Thyroid gland (tissue), 4 donors: ENCODE measurements at places on chromosomes 7 and 10. TPM values are rescaled to one million over a fixed set of nuclear protein-coding genes. Genes with fewer than 3 reads are reported as not detected.

DNA sequence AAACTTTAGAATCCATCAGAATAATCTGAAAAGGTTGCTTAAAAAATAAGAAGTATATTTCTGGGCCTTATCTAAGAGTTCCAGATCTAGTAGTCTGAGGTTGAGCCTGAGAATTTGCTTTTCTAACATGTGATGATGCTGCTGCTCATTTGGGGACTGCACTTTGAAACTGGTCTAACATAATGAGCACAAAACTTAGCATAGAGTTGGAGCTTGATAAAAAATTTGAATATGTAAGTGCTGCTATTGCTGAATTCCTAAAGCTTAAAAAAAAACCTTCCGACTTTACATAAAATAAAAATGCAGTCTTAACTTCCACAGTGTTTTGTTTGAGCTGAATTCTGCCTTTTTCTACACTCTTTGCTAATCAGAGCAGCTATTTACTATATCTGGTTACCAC, 48.8 kb downstream of the GLCCI1 start:
- no peak for DNase-seq
- no peaks in the 10 kb centered on the region for H3K36me3 ChIP-seq
- H3K27me3 ChIP-seq = no peaks in the 10 kb centered on the region
- H3K27ac ChIP-seq = no peak overlapping the region

DNA sequence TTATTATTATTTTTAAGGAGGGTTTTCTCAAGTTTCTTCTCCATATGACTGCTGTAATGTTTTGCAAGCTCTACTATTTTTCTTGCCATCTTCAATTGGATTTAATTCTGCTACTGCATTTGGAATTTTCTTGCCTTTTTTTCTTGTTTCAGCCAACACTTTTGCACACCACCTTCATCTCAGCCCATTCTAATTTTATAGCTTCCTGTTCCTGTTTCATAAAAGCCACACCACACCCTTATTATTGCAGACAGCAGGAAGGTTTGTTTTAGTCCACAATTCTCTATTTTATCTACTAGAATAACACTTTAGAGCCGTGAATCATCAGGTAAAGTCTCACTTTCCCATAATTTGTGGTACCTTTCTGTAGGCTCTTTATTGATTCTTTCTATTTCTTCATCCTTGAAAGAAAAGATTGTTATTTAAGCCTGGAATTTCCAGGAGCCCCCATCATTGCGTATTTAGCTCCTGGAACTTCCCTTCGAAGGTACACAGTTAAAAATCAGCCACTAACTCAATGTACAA, 209.3 kb upstream of the TBX20 start:
- no peaks in the 10 kb centered on the region for H3K27me3 ChIP-seq
- no peak overlapping the region for H3K27ac ChIP-seq
- no peak overlapping the region for H3K4me3 ChIP-seq
- H3K4me1 ChIP-seq = no peaks in the 10 kb centered on the region
- H3K36me3 ChIP-seq = no peaks in the 10 kb centered on the region

DNA sequence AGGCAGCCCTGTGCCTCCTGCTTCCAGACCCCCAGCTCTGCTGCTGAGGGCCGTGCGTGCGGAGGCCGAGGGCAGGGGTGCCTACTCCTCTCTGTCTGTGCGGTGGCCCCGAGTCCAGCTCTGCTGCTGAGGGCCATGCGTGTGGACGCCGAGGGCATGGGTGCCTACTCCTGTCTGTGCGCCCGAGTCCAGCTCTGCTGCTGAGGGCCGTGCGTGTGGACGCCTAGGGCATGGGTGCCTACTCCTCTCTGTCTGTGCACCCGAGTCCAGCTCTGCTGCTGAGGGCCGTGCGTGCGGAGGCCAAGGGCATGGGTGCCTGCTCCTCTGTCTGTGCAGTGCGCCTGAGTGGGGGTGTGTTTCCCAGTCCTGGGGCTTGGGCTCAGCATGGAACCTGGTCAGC, 142.7 kb downstream of the ZMYND11 start:
- H3K4me3 ChIP-seq = no peak overlapping the region
- H3K27ac ChIP-seq = no peak overlapping the region
- H3K27me3 ChIP-seq = no peaks in the 10 kb centered on the region
- no peak for DNase-seq
- no peaks in the 10 kb centered on the region for H3K4me1 ChIP-seq
- peaks cover 4% of the 10 kb centered on the region for H3K36me3 ChIP-seq

- H3K27ac ChIP-seq = no peak overlapping the region
- H3K27me3 ChIP-seq = no peaks in the 10 kb centered on the region
- no peaks in the 10 kb centered on the region for H3K4me1 ChIP-seq
- no peak for DNase-seq
- H3K4me3 ChIP-seq = no peak overlapping the region
These were observed 70.7 kb downstream of the CRPPA start for GRCh38 chr7:16350634-16351033.

DNA sequence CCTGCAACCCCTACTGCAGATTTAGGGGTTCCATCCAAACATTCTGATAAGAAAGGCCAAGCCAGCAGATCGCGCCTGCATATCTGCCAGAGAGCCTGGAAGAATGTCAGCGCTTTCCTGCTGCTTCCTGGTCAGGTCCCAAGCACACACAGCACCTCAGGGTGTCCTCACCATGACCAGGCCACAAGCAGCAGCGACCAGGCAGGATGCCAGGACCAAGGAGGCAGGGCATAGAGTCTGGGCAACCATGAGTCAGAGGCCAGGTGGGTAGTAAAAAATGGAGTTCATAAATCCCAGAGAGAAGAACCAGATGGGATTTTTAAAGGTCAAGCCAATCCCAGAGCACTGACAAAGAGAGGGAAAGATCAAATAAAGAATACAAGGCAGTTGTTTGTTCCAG, 5.5 kb upstream of the FAM131B start:
- H3K27ac ChIP-seq = no peak overlapping the region
- H3K36me3 ChIP-seq = no peaks in the 10 kb centered on the region
- no peaks in the 10 kb centered on the region for H3K4me1 ChIP-seq
- DNase-seq = no peak
- no peaks in the 10 kb centered on the region for H3K27me3 ChIP-seq

- H3K27me3 ChIP-seq = no peaks in the 10 kb centered on the region
- H3K4me1 ChIP-seq = no peaks in the 10 kb centered on the region
- H3K36me3 ChIP-seq = no peaks in the 10 kb centered on the region
- no peak overlapping the region for H3K4me3 ChIP-seq
- peak; percentile 9 for DNase-seq
These were observed 55.5 kb upstream of the SLC35G1 start for GRCh38 chr10:93838278-93838677.

DNA sequence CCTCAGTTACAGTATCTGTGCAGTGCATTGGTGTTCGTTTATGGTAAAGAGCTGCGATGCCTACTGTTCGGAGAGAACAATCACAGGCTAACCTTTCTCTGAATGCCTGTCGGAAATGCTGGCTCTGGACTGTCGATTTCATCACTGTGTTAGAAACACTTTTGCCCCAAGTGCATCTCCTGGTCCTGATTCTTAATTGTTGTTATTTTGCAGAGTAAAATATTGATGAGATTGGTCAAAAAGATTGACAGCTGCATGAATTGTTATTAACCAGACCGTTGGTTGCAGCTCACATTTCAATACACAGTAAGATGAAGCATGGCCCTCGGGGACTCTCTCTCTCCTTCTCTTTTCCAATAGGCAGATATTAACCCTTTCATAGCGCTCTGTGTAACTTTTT, 557.4 kb upstream of the ADARB2 start:
- H3K4me3 ChIP-seq = no peak overlapping the region
- no peaks in the 10 kb centered on the region for H3K36me3 ChIP-seq
- no peaks in the 10 kb centered on the region for H3K27me3 ChIP-seq
- no peak for DNase-seq
- no peak overlapping the region for H3K27ac ChIP-seq

GRCh38 chr7:26912338-26912737, 47.9 kb upstream of the SKAP2 start:
- no peaks in the 10 kb centered on the region for H3K4me1 ChIP-seq
- H3K27me3 ChIP-seq = no peaks in the 10 kb centered on the region
- no peak overlapping the region for H3K27ac ChIP-seq
- no peaks in the 10 kb centered on the region for H3K36me3 ChIP-seq
- DNase-seq = no peak
- no peak overlapping the region for H3K4me3 ChIP-seq

GRCh38 chr7:17535776-17536175, 237.3 kb downstream of the AHR start:
- no peaks in the 10 kb centered on the region for H3K36me3 ChIP-seq
- H3K27me3 ChIP-seq = no peaks in the 10 kb centered on the region
- no peak overlapping the region for H3K4me3 ChIP-seq
- no peak for DNase-seq

- H3K4me1 ChIP-seq = peaks cover 35% of the 10 kb centered on the region
- DNase-seq = peak; percentile 80
- H3K4me3 ChIP-seq = no peak overlapping the region
- peak overlapping the region; percentile 85 for H3K27ac ChIP-seq
- H3K36me3 ChIP-seq = no peaks in the 10 kb centered on the region
- H3K27me3 ChIP-seq = no peaks in the 10 kb centered on the region
These were observed 216.9 kb downstream of the GLI3 start for GRCh38 chr7:42020061-42020460.

GRCh38 chr10:50211670-50212069, 39.6 kb downstream of the ASAH2 start:
- no peak overlapping the region for H3K4me3 ChIP-seq
- H3K27ac ChIP-seq = no peak overlapping the region
- no peak for DNase-seq
- H3K27me3 ChIP-seq = no peaks in the 10 kb centered on the region

DNA sequence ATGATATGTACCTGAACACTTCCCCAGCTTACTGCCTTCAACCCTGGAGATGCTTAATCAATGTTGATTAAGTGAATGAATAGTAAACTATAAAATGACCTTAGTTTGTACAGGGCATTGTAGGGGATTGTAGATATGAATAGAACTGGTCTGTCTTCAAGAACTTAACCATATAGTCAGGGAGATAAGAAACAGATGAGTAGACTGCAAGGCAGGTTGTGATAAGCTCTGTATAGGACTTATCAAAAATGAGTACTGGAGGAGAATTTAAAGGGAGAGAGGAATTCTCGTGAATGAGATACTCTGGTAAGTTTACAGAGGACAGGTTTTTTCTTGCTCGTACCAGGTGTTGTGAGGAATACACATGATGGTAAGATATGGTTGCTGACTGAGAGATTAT, 27.6 kb downstream of the SGPL1 start:
- no peak for DNase-seq
- no peak overlapping the region for H3K27ac ChIP-seq
- H3K27me3 ChIP-seq = no peaks in the 10 kb centered on the region
- no peaks in the 10 kb centered on the region for H3K36me3 ChIP-seq
- no peak overlapping the region for H3K4me3 ChIP-seq

DNA sequence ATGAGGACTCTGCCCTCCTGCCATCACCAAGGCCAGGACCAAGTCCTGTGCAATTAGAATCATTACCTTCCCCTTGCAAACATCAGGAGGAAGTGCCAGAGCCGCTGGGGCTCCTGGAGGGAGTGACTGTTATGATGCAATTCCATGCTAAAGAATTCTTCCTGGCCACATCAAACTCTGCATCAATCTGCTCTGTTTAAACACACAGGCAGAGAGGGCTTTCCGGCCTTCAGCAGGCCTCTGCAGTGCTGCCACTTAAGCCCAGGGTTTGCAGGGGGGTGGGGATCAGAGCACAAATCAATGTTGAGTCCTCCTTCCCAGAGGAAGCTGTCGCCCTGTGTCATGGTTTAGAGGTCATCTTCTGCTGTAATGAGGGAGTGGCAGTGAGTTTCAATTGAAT, 58.1 kb downstream of the CTBP2 start:
- H3K27me3 ChIP-seq = no peaks in the 10 kb centered on the region
- H3K36me3 ChIP-seq = peaks cover 5% of the 10 kb centered on the region
- DNase-seq = no peak
- H3K4me1 ChIP-seq = peaks cover 70% of the 10 kb centered on the region
- H3K4me3 ChIP-seq = no peak overlapping the region

- H3K27ac ChIP-seq = no peak overlapping the region
- H3K4me1 ChIP-seq = no peaks in the 10 kb centered on the region
- no peaks in the 10 kb centered on the region for H3K36me3 ChIP-seq
- no peak overlapping the region for H3K4me3 ChIP-seq
- DNase-seq = no peak
These were observed 29.4 kb downstream of the LSMEM1 start for GRCh38 chr7:112510001-112510742.

DNA sequence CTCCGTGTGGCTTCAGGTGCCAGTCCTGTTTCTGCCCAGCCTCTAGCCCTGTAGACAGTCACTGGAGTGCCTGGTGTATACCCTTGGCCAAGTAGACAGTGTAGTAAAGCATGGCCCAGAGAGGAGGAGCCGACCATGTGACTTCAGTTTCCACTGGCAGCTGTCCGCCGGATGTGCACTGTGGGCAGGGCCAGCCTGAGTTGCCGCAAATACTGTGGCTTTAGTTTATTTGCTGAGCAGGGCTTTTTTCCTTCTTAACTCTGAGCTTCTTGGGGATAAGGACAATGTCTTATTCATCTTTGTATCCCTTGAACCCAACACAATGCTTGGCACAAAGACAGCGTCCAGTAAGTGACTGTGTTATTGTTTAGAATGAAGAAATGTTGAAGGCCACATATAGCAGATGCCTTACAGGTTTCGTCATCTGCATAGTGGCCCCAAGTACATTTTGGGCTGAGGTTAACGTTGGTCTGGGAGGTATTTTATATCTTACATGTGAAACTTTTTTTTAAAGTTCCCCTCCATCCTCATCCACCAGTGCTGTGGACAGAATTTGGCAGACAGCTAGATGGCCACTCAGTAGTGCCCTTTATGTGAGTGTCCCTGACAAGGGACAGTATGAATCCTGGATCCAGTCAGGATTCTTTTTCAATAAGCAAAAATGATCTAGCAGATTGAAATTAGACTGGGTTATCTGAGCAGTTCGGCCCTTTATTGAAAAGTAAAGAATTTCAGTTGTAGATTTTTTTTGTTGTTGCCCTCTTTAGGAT, 40.6 kb downstream of the CYP17A1 start:
- H3K36me3 ChIP-seq = peaks cover 11% of the 10 kb centered on the region
- H3K4me1 ChIP-seq = peaks cover 83% of the 10 kb centered on the region

ATOH7 gene
- not detected for total RNA-seq

GPRIN2 gene
- total RNA-seq = 9.1 TPM

FAM171A1 gene
- 12.4 TPM for total RNA-seq

SLC29A4 gene
- total RNA-seq = 17.4 TPM

HOXA10 gene
- total RNA-seq = not detected

HDAC9 gene
- total RNA-seq = 6.7 TPM
